ENCODE measurements at places on chromosomes 7 and 10.

- no peak for DNase-seq
Observed at GRCh38 chr10:78970261-78970660, 98.5 kb upstream of the ZMIZ1 start.

GRCh38 chr10:3783682-3784432 is 1.2 kb downstream of the KLF6 start:
- DNase-seq = no peak

DNA sequence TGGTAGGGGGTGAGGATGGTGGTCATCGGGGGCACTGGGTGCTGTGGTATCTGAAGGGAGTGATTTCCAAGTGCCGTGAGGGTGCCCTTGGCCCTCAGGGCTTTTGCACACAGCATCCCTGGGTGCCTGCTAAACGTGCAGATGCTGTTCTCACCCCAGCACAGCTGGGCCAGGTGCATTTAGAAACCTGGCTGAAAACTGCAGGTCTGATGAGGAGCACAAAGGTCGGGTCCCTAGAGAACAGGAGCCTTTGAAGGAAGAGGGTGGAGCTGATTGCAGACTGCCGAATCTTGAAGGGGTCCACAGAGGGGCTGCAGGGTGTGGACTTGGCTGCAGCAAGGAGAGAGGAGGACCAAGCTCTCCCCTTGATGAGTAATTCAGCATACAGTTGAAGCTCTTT is 32.0 kb downstream of the ZMIZ1 start:
- DNase-seq = no peak

- DNase-seq = no peak
Observed at GRCh38 chr10:49076741-49077521, 38.4 kb downstream of the VSTM4 start.

- no peak for DNase-seq
Observed at GRCh38 chr7:82444220-82444909, 788 bp upstream of the CACNA2D1 start.

- DNase-seq = no peak
Observed at GRCh38 chr7:4703532-4703931, 21.4 kb downstream of the FOXK1 start.

DNA sequence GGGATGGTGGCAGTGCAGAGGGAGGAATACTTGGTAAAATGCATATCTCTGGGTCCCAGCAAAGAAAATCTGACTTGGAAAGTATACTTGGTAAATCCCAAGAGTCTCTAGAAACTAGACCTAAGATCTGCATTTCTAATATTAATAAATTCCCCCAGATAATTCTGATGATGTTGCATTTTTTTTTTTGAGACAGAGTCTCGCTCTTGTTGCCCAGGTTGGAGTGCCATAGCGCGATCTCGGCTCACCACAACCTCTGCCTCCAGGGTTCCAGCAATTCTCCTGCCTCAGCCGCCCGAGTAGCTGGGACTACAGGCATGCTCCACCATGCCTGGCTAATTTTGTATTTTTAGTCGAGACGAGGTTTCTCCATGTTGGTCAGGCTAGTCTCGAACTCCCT is 97.9 kb upstream of the ANK3 start:
- DNase-seq = no peak

DNA sequence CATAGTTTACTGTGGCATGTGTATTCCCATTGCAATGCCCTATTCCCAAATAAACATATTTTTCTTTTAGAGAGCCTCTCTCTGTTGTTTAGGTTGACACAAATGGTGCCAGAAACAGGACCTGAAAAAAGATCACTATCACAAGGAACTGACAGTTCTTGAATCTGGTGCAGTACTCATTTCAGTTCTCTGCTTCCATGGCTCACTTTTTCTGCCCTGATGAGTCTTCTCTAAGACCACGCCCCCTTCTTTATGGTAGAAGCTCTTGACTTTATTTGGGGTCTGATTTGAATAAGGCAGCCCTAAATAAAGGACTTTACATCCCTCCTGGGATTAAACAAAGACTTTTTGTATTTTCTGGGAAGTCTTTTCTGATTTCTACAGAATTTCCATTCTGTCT is 3.5 kb upstream of the CCDC126 start:
- no peak for DNase-seq
